Stimulated activated CD4-positive, alpha-beta T cell treated with anti-CD3 and anti-CD28 coated beads, TNF-alpha, amount 100 ng/mL, for 1 hour (primary cell): ENCODE measurements at places on chromosomes 11 and 22.

DNA sequence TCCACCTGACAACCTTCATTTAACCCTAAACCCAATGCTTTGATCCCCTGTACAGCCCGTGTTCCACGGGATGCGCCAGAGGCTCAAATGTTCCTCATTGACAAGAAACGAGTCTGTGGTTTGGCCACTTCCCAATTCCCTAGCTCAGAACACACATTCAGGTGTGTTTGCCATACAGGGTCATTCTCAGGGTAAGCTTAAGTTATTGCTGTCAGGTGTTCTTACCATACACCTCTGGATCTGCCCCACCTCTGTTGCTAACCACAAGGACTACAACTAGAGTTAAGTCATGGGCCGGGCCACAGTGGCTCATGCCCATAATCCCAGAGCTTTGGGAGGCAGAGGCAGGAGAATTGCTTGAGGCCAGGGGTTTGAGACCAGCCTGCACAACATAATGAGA is 45.6 kb upstream of the POLD3 start:
- DNase-seq = no peak

- no peak for DNase-seq
Observed at GRCh38 chr11:5107285-5107684, 30.9 kb downstream of the OR52A5 start.

DNA sequence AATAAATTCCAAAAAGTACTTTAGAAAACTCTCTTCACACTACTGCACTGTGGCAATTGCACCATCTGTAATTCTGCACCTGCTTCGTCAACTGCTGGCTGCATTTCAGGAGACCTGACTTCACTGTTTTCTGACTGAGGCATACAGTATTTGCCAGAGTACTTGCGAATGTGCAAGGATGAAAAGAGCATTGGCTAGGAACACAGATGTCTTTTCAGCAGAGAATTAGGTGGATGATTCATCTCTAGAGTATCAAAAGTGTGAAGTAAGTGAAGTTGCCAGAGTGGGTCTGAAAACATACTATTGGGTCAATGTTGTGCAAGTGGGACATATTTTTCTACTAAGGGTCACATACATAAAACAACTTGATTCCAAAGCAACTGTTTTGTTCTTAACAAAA is 427.5 kb upstream of the CCDC90B start:
- no peak for DNase-seq

DNA sequence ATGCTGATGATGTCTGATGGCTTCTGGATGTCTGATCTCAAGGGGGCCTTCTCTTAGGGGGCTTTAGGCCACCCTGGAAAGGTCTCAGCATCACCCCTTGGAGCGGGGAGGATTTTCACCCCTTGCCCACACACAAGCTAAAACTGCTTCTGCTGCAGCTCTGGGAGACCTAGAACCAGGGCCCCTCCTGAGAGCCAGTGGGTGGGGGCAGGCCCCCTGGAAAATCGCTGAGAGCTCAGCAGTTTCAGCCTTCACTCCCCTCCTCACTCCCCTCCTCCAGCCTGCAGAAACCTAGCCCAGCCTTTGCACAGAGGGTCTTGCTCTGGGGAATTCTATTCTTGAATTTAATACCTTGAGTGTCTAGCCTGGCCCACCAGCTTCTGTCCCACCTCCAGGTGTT is 17.2 kb downstream of the CD6 start:
- no peak for DNase-seq

GRCh38 chr11:64970731-64971151 is 1.2 kb downstream of the MAJIN start:
- no peak for DNase-seq

DNA sequence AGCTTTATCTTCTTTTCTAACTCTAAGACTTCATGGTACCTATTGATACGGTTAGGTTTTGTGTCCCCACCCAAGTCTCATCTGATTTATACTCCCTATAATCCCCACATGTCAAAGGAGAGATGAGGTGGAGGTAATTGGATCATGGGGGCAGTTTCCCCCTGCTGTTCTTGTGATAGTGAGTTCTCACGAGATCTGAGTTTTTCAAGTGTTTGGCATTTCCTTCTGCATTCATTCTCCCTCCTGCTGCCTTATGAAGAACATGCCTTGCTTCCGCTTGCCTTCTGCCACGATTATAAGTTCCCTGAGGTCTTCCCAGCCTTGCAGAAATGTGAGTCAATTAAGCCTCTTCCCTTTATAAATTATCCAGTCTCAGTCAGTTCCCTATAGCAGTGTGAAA is 5.1 kb upstream of the FAT3 start:
- DNase-seq = no peak

DNA sequence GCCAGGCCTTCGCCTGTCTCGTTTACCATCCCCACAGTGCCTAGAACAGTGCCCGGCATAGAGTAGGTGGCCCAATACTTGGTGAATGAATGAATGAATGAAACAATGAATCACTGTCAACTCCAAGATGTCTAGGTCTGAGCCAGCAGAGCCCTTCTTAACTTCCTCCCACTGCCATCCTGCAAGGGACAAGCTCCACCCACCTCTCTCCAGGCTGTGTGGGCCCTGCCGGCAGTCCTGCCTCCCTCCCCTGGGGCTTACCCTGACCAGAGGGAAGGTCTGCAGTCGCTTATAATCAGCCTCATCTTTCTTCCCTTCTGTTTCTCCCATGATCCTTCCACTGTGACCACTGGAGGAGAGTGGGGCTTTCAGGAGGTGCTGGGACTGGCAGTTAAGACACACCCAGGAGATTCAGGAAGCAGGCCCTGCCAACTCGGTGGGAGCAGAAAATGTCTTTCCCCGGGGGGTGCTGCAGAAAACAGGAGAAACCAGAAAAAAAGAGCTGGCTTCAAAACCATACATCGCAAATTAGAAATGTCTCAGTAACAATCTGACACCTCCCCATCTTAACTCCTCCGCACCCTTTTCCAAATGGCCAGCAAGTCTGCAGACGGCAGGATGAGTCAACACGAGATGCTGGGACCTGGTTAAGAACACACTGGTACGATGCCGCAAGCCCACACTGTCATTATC is 11.4 kb downstream of the DNAL4 start:
- DNase-seq = no peak

DNA sequence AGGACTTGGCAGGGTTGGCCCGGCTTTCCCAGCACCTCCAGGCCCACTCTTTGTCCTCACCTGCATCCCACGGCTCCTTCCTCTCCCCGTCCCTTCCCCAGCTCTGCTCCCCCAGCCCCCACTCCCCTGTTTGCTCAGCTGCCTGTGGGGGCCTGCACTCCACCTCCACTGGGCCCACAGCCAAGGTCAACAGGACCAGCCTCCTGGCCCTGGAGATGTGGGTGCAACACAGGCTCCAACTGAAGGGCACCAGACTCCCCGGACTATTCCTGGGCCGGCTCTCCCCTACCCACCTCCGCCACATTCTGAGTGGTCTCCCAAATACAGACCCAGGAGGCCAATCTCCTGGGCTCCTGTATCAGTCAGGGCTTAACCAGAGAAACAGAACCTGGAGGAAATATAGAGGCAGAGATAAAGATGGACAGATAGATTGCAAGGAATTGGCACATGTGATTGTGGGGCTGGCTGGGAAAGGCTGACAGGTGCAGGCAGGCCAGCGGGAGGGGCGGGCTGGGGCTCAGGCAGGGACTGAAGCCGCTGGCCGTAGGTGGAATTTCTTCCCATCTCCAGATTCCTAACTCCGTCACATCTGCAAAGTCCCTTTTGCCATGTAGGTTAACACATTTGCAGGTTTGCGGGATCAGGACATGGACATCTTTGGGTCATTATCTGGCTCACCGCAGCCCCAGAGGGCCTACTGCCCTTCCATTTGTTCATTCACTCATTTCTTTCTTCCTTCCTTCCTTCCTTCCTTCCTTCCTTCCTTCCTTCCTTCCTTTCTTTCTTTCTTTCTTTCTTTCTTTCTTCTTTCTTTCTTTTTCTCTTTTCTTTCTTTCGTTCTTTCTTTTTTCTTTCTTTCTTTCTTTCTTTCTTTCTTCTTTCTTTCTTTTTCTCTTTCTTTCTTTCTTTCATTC is 45.8 kb upstream of the MYH9 start:
- DNase-seq = no peak

- DNase-seq = no peak
Observed at GRCh38 chr11:8262552-8263108, 1.0 kb downstream of the LMO1 start.

GRCh38 chr11:75334402-75334891 is 17.0 kb downstream of the ARRB1 start:
- no peak for DNase-seq

- DNase-seq = no peak
Observed at GRCh38 chr11:118319337-118319707, 14.8 kb downstream of the CD3E start.

DNA sequence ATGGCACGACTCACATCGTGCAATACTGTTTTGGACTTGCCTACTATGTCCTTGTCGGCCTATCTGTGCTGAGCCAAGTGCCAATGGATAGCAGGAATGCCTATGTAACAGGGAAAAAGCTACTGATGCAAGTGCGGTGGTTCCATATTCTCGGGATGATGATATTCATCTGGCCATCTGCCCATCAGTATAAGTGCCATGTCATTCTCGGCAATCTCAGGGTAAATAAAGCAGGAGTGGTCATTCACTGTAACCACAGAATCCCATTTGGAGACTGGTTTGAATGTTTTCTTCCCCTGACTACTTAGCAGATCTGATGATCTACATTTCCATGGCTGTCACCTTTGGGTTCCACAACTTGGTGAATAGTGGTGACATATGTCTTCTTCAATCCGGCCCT is 20.1 kb downstream of the OOSP3 start:
- DNase-seq = no peak

GRCh38 chr11:60111793-60112192 is 23.3 kb downstream of the MS4A2 start:
- no peak for DNase-seq

DNA sequence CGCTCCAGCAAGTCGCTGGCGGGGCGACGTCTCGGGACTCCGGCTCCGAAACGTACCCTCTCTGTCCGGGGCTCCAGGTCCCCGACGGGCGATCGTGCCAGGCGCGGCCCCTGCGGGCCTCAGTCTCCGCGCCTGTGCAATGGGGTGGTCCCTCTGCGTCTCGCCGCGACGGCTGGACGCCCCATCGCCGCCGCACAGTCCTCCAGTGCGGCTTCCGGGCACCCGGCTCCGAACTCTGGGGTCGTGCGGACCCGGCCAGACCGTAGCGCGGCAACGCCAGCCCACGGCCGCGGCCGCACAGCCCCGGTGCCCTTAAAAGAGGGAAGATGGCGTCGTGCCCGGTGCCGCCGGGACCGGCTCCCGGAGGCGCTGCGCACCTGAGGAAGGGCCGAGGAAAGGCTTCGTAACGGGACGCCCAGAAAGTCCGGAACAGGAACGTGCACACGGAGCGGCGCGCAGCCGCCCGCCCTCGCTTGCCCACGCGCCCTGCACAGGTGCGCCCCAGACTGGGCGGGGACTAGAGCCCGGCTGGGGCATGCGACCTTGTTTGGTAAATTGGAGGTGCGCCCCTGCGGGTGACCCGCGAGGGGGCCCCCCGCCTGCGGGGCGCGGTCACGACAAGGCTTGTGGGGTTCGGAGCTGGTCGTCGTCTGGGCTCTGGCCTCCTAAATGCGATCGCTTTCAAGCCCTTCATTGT is 525 bp downstream of the BIK start:
- DNase-seq = peak; percentile 29

- DNase-seq = no peak
Observed at GRCh38 chr11:19670030-19670791, 42.4 kb upstream of the NAV2 start.

DNA sequence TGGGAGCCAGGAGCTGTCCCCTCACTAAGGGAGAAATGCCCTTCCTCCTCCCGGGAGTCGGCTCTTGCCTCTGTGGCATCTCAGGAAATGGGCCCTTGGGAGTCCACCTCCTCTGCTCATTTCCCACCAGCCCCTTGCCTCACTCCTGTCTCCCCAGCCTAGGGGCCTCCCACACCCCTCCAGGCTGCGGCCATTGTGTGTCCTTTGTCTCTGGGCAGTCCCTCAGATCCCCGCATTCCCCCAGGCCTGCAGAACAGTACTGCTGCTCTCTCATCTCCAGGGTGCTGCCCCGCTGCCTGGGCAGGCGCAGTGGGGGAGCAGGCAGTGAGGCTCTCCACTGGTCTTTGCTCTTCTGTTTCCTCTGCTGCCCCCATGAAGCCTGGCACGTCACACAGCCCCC is 25.0 kb downstream of the ADA2 start:
- DNase-seq = no peak

- DNase-seq = no peak
Observed at GRCh38 chr11:117925198-117925925, 3.8 kb downstream of the TMPRSS13 start.

- no peak for DNase-seq
Observed at GRCh38 chr22:28795071-28795693, 5.2 kb downstream of the XBP1 start.

GRCh38 chr11:67445515-67445914 is 2.2 kb upstream of the CORO1B start:
- DNase-seq = no peak

GRCh38 chr22:49633010-49633324 is 194.7 kb downstream of the BRD1 start:
- no peak for DNase-seq

GRCh38 chr11:122733318-122733717 is 77.8 kb downstream of the UBASH3B start:
- no peak for DNase-seq

DNA sequence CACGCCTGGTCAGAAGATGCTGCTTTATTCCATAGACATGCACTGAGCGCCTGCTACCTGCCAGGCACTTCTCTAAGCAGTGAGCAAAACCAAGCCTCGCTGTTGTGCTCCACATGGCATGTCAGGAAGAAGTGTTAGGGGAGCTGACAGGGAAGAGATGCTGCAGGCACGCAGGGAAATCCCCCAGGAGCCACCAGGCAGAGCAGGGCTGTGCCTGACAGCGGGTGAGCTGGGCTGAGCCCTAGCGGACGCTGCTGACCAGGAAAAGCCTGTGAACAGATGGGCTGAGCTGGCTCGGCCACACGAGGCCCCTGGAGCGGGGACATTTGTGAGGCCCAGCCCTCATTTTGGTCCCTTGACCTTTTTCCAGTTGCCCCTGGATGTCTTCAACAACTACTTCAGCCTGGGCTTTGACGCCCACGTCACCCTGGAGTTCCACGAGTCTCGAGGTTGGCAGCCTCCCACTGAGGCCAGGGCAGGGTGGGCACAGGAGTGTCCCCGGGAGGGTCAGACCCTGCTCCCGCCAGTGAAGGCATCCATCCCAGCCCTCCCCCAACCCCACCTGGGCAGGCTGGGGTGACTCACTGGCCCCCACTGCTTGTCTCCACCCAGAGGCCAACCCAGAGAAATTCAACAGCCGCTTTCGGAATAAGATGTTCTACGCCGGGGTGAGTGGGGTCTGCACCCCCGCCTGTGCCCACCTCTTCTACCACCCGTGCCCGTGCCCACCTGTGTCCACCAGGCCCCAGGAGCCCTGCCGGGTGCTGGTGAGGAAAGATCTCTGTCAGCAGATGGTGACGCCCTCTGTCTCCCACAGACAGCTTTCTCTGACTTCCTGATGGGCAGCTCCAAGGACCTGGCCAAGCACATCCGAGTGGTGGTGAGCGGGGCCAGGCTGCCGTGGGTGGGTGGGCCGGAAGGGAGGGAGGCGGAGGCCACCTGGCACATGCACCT is 7.4 kb upstream of the MDK start:
- DNase-seq = no peak
